ENCODE measurements at places on chromosomes 12 and 14. TPM values are rescaled to one million over a fixed set of nuclear protein-coding genes. Genes with fewer than 3 reads are reported as not detected.

- no peak for DNase-seq
Observed at GRCh38 chr12:57940052-57940914, 1.1 kb upstream of the ATP23 start.

GRCh38 chr12:74599932-74600331, 62.3 kb downstream of the ATXN7L3B start:
- no peak for DNase-seq

DNA sequence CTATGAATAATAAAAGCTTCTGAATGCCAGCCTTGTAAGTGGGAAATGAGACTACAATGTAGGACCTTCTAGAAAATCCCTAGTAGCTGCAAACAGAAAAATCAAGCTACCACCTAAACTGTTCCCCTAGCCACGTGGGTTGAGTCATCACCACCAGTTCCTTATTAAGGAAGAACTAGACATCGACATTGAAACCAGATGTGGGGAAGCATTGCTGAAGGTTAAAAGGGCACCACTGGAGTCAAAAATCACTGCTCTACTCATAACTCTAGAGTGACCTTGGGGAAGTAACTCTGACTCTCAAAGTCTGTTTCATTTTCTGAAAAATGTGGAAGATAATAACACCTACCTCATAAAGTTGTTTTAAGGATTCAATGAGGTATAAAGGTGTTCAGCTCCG, 9.4 kb upstream of the CNIH1 start:
- DNase-seq, result no peak

GRCh38 chr12:54376596-54376995, 7.9 kb downstream of the ZNF385A start:
- DNase-seq, result no peak

Gene GLIPR1
- 28.4 TPM for total RNA-seq

DNA sequence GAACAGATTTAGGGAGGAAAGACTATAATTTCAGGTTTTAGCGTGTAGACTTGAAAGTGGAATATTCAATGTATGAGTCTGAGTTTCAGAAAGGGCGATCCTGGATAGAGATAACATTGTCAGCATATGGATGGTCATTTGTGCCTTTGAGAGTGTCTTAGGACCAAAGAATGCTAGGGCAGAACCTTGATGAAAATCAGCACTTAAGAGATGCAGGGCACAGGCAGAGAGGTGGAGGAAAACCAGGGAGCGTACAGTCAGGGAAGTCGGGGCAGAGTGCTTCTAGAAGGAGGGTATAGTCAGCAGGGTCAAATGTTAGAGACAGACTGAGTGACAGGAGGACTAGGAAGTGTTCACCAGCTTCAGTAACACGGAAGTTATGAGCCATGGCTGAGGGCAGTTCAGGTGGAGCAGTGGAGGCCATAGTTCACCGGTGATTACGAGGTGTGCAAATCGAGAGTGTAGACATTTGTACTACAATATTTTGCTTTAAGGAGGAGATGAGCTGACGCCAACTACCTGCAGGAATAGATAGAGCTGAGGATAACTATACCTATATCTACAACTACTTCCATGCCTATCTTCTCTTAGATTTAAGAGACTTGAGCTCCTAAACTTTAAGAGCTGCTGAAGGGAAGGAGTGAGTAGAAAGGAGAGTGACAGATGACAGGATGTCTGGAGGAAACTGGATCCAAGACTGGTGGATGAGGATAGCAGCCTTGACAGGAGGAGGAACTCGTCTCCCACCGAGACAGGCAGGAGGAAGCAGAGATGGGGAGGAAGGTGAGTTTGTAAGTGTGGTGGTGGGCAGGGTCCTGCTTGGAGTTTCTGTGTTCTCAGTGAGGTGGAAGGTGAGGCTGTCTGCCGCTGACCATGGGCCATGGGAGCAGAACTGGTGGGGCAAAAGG, 6.5 kb downstream of the CBLN3 start:
- DNase-seq, result no peak

Gene SLC17A8
- under 0.01 TPM for total RNA-seq

Gene DDIT3
- 107 TPM for total RNA-seq

- DNase-seq, result no peak
Observed at GRCh38 chr14:75847584-75847983, 134.2 kb downstream of the TGFB3 start.

Gene C14orf132
- 5.6 TPM for total RNA-seq

DNA sequence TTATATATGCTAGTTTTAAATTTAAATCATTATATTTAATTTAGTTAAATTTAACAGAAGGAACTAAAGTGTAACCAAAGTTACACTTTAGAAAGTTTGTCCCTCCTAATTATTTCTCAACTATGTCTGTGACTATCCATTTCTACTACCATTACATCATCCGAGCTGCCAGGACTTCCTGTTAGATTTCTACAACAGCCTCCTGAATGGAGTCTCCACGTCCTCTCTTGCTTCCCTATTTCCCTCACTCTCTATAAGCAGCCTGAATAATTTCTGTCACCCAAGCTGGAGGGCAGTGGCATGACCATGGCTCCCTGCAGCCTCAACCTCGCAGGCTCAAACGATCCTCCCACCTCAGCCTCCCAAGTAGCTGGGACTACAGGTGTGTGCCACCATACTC, 84.1 kb downstream of the TTC7B start:
- no peak for DNase-seq

Gene ANAPC5
- total RNA-seq, result 86.2 TPM

Gene EPYC
- not detected for total RNA-seq

DNA sequence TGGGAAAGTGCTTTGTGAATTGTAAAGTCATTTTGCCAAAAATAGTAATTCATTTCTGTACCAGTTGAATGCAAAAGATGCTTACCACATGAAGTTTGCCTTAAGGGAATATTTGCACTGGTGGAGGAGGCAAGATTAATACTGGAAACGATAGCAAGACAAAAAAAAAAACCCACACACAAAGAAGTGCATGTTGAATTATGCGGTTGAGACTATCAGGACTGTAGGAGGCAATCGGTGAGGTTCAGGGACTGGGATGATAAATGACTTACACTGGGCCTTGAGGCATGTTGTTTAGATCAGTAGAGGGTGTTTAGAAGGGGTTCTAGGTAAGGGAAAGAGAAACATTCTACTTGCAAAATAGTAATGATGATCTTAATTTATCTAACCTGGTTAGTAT, 142.2 kb upstream of the HMGA2 start:
- no peak for DNase-seq

Gene PCK2
- 127 TPM for total RNA-seq

DNA sequence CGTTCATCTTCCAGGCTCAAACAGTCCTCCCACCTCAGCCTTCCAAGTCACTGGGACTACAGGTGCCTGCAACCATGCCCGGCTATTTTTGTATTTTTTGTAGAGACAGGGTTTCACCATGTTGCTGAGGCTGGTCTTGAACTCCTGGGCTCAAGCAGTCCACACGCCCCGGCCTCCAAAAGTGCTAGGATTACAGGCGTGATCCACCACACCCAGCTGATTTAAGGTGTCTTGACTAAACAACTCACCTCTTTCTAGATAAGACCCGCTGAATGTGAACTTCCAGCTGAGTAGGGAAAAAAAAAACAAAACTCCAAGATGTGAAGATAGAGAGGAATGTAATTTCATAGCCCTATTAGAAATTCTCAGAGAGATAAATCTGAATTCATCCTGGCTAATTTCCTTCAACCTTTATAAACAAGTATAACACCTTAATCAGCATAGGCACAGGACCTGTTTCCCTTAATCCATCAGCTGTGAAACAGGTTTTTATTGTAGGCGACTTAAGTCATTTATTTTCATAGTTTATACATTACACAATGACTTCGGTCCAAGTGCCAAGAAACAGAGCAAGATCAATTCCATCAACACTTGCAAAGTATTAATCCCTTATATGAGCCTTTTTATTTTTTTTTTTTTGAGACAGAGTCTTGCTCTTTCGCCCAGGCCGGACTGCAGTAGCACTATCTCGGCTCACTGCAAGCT, 51.5 kb downstream of the HCAR2 start:
- no peak for DNase-seq

DNA sequence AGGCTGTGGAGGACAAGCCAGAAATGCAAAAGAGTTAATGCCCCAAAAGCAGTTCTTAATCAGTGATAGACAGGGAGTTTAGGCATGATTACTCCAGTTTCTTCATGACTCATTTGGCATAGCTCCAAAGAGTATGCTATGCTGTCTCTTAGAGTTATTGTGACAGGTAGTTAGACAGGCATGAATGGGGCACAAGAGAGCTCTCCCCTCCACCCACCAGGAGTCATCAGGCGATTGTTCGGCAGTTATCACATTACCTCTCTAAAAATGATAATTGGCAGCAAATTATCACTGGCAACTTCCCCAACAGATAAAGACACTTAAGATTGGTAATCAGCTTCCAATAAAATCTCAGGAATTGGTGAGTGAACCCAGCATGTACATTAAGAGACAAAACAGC, 320.1 kb downstream of the DAD1 start:
- DNase-seq, result peak; percentile 71

All from kidney epithelial cell (primary cell).